ENCODE measurements at places on chromosomes 6 and 20.

DNA sequence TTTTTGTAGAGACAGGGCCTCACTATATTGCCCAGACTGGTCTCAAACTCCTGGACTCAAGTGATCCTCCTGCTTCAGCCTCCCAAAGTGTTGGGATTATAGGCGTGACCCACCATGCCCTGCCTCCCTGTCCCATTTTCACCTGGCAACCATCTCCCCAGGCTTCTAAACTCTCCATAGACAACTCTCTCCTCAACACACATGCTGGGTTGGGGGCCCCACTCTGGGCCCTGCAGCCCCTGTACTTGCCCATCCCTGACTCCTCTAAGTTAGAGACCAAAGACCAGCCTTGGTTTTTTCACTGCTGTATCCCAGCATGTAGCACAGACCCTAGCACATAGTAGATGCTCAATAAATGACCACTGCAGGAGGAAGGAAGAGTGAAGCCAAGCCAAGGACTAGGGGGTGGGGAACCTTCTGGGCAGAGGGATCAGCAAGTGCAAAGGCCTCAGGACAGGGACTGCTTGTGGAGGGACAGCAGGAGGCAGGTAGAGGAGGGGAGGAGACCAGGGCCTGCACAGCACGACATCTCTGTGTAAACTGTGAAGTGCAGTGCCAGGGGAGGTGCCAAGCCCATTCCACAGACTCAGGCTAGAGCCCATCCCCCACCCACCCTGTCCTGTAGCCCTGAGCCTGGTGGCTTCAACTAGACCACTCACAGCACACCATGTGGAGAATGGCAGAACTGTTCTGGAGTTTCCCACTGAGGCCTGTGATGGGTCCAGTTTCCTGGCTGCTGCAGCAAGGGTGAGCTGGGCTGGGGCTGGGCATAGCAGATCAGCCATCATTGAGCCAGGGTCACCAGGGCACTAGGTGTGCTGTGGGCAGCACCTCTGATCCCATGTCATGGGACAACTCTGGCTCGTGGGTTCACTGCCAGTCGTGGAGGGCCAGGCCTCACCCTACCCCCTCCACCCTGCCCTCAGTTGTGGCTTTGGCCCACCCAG is 3.4 kb upstream of the SRC start:
- DNase-seq = no peak

DNA sequence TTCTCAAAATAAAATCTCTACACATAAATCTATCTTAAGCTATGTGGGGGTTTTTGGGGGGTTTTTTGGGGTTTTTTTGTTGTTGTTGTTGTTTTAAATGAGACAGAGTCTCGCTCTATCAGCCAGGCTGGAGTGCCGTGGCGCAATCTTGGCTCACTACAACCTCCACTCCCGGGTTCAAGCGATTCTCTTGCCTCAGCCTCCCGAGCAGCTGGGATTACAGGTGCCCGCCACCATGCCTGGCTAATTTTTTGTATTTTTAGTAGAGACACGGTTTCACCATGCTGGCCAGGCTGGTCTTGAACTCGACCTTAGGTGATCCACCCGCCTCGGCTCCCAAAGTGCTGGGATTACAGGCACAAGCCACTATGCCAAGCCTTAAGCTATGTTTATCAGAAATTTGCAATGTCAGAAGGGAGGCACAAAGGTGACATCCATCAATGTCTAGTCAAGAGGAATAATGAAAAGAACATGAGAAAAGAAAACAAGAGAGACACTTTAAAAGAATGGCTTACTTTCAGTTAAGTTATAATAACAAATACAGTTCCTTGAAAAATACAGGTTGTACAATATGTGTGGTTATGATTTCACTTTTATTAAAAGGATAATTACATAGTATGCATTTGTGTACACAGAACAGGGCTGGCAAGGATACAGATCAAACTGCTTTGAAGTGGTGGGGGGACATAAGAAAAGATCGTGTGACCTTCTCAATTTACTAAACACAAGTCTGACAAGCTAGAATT is 28.6 kb downstream of the SLC23A2 start:
- no peak for DNase-seq

GRCh38 chr20:6629564-6629963 is 137.9 kb upstream of the BMP2 start:
- DNase-seq = no peak

DNA sequence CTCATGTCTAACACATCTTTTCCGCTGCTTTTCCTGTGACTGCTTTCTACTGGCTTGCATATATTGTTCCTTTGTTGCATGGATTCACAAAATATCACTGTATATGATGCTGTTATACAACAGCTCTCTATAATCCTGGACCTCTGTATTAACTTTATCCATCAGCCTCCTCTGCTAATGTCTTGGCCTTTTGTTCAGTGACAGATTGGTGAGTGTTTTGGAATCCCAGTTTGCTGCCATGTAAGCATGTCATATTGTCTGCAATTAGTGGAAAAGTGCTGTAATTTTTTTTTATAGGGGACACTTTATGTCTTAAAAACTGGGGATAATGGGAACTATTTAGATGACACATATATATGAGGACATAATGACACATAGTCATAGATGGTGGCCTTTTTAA is 3.0 kb downstream of the RIMS1 start:
- no peak for DNase-seq

DNA sequence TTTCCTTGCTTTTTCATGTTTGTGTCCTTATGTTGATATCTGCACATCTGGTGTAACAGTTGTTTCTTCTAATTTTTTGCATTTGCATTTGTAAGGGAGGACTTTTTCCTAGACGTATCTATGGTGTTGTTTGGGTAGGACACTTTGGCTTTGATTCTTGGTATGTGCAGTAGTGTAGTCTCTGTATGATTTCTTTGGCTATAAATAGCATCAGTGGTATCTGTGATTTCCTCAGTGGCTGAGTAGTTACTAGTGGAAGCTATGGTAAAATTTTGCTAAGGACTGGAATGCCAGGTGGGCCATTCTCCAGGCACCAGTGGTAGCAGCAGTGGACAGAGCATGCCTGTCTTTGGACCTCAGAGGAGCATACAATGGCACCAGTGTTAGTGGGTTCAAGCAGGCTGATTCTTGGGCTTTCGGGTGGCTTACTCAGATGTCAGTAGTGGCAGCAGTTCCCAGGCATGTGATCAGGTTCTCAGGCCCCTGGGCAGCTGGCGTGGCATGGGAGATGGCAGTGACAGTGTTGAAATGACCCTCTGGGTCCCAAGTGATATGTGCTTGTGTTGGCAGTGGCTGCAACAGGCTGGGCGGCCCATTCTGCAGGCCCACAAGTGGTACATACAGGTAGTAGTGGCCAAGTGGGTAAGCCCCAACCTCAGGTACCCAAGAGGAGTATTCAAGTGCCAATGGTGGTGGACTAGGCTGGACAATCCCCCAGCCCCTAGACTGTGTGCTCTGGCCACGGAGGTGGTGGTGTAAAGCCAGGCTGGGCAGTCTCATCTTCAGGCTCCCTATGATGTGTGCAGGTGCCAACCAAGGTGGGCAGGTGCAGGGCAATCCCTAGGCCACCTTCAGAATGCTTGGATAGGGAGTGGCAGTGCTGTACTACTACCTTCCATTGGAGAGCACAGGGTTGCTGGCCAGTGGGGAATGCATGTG is 54.5 kb downstream of the PLCG1 start:
- DNase-seq = no peak

All from glomerular endothelial cell (primary cell).